ENCODE measurements at places on chromosomes 4 and X.

DNA sequence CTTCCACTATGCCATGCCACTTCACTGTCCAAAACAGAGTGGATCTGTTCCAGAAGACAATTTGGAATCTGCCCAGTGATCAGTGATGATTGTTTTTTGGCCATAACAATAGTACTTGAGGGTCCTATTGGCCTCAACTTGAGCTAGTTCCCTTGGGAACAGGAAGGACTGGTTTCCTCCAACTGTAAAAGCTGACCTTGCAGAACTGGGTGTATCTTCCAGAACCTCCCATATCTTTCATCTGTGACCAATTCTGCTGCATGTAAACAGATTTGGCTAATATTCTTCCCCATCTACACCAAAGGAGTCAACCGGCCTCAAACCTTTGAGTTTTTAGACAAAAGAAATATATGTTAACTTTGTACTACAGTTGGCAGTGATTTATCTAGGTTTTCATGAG is 165.1 kb upstream of the TRPC5 start:
- DNase-seq: no peak

GRCh38 chrX:42027367-42028000 is 104.1 kb upstream of the CASK start:
- no peak for DNase-seq

GRCh38 chrX:13151828-13152517 is 107.6 kb upstream of the FAM9C start:
- DNase-seq: no peak

DNA sequence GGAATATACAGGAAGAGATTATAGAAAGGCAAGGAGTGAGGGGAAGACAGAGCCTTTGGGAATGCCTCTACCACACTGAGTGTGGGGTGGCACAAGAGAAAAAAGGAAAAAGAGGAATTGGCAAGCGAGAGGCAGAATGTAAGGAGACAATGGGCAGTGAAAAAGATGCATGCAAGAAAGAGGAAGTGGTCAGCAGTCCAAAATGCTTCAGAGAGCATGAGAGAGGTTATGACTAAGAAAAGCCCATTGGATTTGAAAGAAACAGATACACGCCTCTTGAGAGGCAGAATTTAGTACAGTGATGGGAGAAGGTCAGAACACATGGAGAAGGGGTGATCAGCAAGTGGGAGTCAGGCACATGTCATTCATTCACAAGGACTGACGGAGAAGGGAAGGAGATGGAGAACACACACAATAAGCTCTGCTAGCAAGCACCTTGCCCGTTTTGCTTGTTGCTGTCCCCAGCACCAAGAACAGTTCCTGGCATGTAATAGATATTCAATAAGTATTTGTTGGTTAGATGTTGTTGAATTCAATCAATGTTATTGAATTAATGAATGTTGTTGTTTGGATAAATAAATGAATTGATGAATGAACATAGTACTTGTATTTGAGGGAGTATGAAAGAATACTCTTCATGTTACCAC is 6.3 kb downstream of the DCHS2 start:
- no peak for DNase-seq

GRCh38 chr4:125849869-125850268 is 535.1 kb downstream of the FAT4 start:
- no peak for DNase-seq

GRCh38 chr4:52126966-52127365 is 75.9 kb downstream of the SPATA18 start:
- no peak for DNase-seq

DNA sequence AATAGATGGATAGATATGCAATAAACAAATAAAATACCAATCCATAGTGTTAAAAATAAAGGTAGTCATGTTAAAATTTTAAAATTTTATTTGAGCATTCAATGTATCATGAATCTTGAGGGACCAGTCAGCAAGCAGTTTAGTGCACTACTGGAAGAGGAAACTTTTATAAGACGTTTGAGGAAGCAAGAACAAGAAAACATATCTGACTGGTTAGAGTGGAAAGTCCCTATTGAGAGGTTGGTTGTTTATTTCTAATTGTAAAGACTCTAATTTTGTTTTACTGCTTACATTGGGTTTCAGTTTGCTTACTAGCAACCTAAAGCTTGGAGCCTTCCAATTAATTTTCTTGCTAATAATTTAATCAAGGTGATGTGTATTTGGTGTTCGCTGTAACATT is 786.2 kb downstream of the RAB28 start:
- no peak for DNase-seq

GRCh38 chr4:119841361-119841760 is 212.8 kb upstream of the PDE5A start:
- DNase-seq: no peak

Measured in GM12864 (cell line).